ENCODE measurements at places on chromosomes 3 and 15. TPM values are rescaled to one million over a fixed set of nuclear protein-coding genes. Genes with fewer than 3 reads are reported as not detected.

The NR1I2 gene
- total RNA-seq = 0.37 TPM

- DNase-seq = no peak
- no peaks in the 10 kb centered on the region for H3K4me1 ChIP-seq
- no peaks in the 10 kb centered on the region for H3K36me3 ChIP-seq
- no peak overlapping the region for H3K27ac ChIP-seq
Measured at GRCh38 chr15:71746719-71747118, 63.6 kb upstream of the NR2E3 start.

GRCh38 chr3:41424543-41425300 lies 225.4 kb downstream of the CTNNB1 start:
- no peaks in the 10 kb centered on the region for H3K4me1 ChIP-seq
- H3K27me3 ChIP-seq = no peaks in the 10 kb centered on the region
- H3K27ac ChIP-seq = no peak overlapping the region
- no peak overlapping the region for H3K4me3 ChIP-seq
- no peak for DNase-seq

- no peaks in the 10 kb centered on the region for H3K27me3 ChIP-seq
- H3K27ac ChIP-seq = no peak overlapping the region
- no peak overlapping the region for H3K4me3 ChIP-seq
- H3K36me3 ChIP-seq = no peaks in the 10 kb centered on the region
- no peaks in the 10 kb centered on the region for H3K4me1 ChIP-seq
Measured at GRCh38 chr15:28993051-28993719, 107.4 kb downstream of the APBA2 start.

GRCh38 chr3:157190380-157190872 lies 30.5 kb upstream of the CCNL1 start:
- no peaks in the 10 kb centered on the region for H3K36me3 ChIP-seq
- no peak overlapping the region for H3K27ac ChIP-seq
- no peak for DNase-seq
- no peak overlapping the region for H3K4me3 ChIP-seq
- no peaks in the 10 kb centered on the region for H3K27me3 ChIP-seq

DNA sequence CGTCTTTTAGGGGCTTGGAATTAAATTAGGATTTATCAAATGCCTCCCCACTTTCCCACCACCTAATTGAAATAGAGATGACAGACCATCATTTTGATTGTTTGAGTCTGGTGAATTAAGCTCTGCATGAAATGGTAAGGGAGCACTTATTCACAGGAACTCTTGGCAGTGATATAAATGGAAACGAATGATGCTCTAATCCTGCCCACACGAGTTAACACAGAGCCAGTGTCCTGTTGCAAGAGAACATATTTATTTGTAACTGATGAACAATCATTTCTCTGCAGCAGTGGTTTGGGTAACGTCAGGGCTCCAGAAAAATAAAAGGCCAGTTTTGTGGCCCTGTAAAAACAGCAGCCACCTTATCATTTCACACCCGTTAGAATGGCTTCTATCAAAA lies 163.3 kb downstream of the FEZF2 start:
- no peak overlapping the region for H3K4me3 ChIP-seq
- no peaks in the 10 kb centered on the region for H3K27me3 ChIP-seq
- DNase-seq = no peak

- DNase-seq = no peak
- no peaks in the 10 kb centered on the region for H3K27me3 ChIP-seq
- no peaks in the 10 kb centered on the region for H3K36me3 ChIP-seq
- no peaks in the 10 kb centered on the region for H3K4me1 ChIP-seq
Measured at GRCh38 chr3:188469228-188469885, 315.4 kb downstream of the LPP start.

GRCh38 chr15:75578948-75579920 lies at the start of gene PTPN9:
TSS of gene PTPN9 (minus strand) at chr15:75579315. CDS start at chr15:75578776, 539 bp downstream.
- H3K27ac ChIP-seq = peak within 1 kb of the TSS; percentile 94
- H3K36me3 ChIP-seq = no peaks in the 10 kb centered on the region
- H3K27me3 ChIP-seq = no peaks in the 10 kb centered on the region
- peak; percentile 82 for DNase-seq
- peak within 1 kb of the TSS; percentile 90 for H3K4me3 ChIP-seq

DNA sequence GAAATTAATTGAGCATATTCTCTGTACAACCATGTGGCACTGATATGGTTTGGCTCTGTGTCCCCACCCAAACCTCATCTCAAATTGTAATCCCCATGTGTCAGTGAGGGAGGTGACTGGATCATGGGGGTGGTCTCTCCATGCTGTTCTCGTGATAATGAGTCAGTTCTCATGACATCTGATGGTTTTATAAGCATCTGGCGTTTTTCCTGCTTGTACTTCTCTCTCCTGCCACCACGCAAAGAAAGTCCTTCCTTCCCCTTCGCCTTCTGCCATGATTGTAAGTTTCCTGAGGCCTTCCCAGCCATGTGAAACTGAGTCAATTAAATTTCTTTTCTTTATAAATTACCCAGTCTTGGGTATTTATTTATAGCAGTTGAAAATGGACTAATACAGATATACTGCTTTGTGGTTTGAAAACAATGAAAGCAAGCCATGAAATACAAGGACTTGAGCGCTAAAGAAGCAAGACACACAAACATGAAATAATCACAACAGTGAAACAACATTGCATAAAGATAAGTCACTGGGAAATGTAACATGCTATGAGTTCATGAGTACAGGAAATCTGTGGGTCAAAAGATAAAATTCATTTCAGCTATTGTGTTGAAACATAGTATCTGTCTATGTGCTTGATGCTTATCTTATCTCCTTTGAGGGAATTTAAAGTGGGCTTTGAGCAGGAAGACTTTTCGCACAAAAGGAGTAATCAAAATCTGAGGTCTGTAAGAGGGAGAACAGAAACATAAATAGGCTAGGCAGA lies 288.7 kb downstream of the GBE1 start:
- H3K27me3 ChIP-seq = no peaks in the 10 kb centered on the region
- no peaks in the 10 kb centered on the region for H3K4me1 ChIP-seq
- H3K27ac ChIP-seq = no peak overlapping the region
- DNase-seq = no peak
- no peak overlapping the region for H3K4me3 ChIP-seq

The VGLL3 gene
- 27.1 TPM for total RNA-seq

DNA sequence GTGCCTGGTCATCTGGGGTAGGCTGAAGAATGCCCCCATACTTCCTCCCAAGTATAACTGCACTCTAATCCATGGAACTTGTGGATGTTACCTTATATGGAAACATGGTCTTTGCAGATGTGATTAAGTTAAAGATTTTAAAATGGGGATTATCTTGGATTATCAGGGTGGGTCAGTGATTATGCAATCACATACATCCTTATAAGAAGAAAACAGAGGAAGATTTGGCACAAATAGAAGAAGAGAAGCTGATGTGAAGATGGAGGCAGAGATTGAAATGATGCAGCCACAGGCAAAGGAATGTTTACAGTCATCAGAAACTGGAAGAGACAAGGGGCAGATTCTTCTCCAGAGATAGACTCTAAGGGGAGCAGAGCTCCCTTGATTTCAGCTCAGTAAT lies 1.8 kb upstream of the MRPS22 start:
- no peak for DNase-seq
- H3K4me3 ChIP-seq = no peak overlapping the region
- H3K36me3 ChIP-seq = no peaks in the 10 kb centered on the region
- H3K4me1 ChIP-seq = peaks cover 18% of the 10 kb centered on the region

GRCh38 chr3:134655706-134656105 lies 4.9 kb upstream of the KY start:
- H3K4me1 ChIP-seq = peaks cover 13% of the 10 kb centered on the region
- no peaks in the 10 kb centered on the region for H3K36me3 ChIP-seq
- no peak overlapping the region for H3K27ac ChIP-seq
- no peak overlapping the region for H3K4me3 ChIP-seq
- no peak for DNase-seq
- H3K27me3 ChIP-seq = no peaks in the 10 kb centered on the region

DNA sequence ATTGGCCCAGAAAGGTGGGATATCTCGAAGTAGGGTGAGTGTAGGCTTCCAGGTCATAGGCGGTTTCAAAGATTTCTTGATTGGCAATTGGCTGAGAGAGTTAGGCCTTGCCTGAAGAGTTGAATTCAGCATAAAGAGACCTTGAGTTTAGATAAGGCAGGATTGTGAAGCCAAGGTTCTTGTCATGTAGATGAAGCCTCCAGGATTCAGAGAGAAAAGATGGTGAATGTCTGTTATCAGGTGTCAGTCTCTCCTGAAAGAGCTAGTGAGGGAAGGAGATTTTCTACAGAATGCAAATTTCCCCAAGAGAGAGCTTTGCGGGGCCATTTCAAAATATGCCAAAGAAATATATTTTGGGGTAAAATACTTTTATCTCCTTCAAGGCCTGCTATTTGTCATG lies 217.0 kb upstream of the TLE3 start:
- no peak overlapping the region for H3K4me3 ChIP-seq
- no peaks in the 10 kb centered on the region for H3K36me3 ChIP-seq
- H3K27me3 ChIP-seq = no peaks in the 10 kb centered on the region
- DNase-seq = no peak
- H3K4me1 ChIP-seq = no peaks in the 10 kb centered on the region

DNA sequence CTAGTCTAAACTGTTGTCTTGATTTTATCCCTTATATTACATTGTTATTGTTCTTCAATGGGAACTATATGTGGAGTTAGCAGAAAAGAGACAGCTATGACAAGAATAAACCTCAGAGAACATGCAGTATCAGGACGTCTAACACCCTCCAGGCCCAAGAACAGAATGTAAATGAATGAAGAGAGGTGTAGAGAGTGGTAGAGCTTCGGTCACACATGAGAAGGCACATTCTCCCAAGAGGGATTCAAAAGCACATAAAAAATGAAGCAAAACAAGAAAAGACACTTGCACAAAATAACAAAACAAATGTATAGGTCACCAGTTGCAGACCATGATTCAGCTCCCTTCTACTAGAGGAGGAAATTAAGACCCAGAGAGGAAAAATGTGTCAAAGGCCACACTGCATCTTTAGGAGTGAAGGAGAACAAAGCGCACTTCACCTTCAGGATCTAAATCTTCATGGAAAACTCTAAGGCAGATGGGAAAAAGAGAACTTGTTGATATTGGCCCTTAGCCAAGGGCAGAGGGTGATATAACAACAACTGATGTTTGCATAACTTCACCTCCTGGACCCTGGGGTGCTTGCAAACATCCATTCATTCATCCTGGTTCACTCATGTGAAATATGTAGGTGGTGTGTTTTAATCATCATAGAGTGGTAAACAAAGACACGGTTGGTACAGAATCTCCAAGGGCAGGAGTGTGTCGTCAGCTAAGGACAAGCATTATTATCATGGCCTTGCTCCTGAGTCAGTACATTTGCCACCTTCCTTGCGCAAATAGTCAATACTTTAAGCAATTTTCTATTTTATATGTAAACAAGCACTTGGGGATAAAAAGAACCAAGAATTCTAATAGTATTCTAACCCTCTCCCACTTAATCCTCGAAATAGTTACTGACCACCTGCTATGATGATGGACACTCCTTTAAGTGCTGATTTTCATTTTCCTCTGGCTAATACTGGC lies 8.8 kb downstream of the NEK10 start:
- no peaks in the 10 kb centered on the region for H3K27me3 ChIP-seq
- H3K4me3 ChIP-seq = no peak overlapping the region
- H3K27ac ChIP-seq = no peak overlapping the region

All from upper lobe of left lung (tissue), 6 donors.